ENCODE measurements at places on chromosomes 16 and 17.

DNA sequence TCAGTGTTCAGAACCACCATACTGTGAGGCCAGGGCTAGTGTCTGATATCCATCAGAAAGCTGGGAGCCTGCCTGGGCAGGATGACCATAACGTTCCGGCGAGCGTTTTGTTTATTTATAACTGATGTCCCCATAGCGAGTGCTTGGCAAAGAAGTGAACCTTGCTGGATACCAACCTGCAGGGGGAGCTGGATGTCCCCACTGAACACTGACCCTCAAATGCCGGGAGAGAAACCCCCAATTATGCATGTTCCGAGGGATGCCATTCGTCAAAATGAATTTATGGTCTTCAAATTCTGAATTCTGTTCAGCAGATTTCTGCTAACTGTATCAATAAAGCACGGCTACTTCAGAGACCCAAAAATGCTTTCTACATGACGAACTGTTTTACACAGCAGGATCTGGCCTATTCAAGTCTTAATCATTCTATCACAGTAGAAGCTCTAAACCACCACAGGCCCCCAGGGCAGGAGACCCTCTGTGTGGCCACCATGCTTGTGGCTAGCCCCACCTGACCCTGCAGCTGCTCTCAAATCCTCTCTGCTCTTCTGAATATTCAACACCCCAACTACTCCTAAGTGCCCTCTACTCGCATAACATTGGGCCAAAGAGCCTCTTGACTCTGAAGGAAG is 15.2 kb downstream of the MED24 start:
- DNase-seq, result no peak

DNA sequence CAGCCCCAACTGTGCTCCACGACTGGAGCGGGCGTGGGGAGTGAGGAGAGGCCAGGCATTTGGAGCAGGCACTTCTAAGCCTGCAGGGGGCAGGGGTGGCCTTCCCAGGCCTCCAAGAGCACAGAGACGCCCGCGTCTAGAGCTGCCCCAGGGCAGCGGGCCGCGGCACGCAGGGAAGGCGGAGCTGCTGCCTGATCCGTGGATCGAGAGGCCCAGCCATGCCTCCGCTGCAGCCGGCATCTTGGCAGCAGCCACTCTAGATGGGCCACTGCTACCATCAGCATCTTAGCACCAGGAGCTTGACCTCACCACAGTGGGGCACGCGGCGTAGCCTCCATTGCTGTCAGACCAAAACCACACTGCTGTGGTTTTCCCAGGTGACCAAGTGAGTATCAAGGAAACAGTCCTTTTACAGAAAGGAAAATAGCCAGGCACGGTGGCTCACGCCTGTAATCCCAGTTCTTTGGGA is 20.4 kb upstream of the WDR45B start:
- DNase-seq, result no peak

GRCh38 chr16:70805380-70805779 is 4.4 kb upstream of the VAC14 start:
- no peak for DNase-seq

DNA sequence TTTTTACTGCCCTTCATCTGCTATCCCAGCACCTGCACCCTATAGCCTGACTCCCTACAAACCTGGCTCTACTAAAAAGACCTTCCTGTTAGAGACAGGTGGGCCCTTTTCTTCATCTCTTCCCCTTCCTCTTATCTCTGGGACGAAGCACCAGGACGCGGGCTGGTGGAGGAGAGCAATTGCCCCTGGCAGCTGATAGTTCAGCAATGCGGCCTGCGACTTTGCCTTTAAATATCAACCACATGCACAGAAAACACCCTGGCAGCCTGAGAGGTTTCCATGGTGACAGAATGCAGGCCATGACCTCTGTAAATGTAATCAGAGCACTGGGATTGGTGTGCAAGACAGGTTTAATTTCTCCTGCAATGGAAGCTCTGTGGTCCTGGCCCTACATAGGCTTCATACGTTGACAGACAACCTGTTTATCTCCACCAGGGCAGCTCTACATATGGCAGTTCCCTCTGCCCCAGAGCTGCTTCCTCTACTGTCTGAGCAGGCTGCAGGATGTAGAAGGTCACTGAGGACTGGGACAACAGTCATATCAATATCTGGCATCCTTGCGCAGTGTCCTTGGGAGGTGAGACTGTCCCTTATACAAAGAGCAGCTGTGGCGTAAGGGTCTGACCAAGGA is 10.0 kb upstream of the SKAP1 start:
- DNase-seq, result no peak

DNA sequence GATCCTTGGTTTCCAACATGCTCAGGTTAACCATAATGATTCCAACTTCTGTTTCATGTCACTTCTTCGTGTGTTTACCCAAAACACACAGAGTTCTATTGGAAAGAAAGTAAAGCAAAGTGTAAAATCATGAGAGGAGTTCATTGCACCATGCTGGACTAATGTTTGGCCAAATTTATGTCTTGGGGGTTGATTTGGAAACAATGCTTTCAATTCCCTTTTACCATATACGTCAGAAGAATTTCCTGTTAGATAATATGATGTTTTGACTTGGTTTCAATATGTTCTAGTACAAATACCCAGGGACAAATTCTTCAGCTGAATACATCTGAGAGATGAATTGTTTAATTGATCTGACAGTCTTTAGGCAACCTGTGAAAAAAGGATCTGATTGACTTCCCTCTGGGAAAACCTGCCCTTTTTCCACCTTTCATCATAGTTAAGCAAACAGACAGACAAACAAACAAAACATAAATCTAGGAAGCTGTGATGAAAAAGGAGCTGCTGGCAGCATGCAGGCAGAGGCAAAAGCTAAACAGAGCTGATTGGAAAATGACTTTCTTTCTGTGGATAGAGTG is 26.0 kb upstream of the MPHOSPH6 start:
- no peak for DNase-seq

Data from natural killer cell treated with Interleukin-12 subunit alpha and Interleukin-12 subunit beta and Interleukin-15 and Interleukin-18, amount 100 ng/mL, for 72 hours (primary cell).